NCI-H2107 (cell line): ENCODE measurements at places on chromosomes 1 and 21.

DNA sequence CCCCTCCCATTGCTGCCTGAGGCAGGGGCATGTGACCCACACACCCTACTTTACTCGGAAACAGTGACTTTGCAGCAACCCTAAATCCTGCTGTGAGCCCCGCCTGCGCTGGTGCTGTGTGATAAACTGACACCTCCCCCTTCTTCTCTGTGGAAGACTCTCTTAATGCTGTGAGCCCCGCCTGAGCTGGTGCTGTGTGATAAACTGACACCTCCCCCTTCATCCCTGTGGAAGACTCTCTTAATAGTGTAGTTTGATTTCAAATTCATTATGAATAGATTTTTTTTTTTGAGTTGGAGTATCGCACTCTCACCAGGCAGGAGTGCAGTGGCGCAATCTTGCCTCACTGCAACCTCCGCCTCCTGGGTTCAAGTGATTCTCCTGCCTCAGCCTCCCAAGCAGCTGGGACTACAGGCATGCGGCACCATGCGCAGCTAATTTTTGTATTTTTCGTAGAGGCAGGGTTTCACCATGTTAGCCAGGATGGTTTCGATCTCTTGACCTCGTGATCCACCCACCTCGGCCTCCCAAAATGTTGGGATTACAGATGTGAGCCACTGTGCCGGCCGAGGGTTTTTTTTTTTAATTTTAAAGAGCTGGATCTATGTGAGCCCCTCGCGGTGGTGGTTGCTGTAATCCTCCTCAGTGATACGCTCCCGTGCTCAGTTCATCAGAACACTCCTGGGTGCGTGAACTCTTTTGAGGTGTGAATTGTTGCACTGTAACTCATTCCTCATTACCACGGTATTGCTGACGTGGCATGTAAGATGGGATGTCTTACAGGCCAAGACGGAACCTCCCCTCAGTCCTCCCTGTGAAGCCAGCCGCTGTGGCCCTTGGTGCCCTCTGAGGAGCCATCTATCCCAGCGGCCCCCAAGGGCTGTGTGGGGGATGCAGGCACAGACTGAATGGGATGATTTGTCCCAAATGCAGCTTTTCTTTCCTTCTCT lies 60.3 kb downstream of the GALNT2 start:
- no peak for DNase-seq

DNA sequence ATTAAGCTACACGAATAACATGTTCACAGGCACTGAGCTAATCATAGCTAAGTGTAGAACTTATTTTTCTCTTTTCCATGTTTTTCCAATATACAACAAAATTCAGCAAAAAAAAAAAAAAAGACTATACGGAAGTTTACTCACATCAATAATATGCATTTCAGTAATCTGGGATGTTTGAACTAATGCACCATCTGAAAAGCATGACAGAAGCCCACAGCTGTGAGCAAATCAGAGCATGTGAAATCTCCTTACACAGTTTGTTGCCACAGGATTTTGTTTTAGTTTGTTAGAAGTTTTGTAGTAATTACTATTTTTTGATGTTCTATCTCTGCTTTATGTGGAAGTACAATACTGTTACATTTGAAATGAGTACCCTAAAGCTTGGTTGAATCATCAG lies 1051.7 kb downstream of the TTLL7 start:
- no peak for DNase-seq

GRCh38 chr1:244674446-244674845 lies 21.5 kb downstream of the DESI2 start:
- no peak for DNase-seq

DNA sequence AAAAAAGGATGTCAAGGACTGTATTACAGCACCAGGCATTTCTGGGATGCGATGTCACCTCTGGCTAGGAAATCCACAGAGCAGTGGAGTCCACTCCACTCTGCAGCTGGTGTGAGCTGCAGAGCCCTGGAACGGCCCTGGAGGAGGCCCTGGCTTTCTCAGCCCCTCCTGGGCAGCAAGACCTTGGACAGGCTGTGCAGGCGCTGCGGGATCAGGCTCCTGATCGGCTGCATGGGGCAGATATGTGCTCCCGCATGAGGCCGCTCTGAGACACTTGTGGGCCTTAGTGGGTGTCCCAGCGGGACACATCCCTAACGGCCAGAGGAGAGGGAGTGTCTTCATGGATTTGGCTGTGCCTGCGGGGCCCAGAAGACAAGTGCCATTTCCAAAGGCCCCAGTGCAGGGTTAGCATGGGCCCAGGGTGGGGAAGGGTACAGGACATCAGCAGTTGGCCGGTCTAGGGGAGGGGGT lies 6.2 kb downstream of the DNMT3L start:
- DNase-seq: no peak

DNA sequence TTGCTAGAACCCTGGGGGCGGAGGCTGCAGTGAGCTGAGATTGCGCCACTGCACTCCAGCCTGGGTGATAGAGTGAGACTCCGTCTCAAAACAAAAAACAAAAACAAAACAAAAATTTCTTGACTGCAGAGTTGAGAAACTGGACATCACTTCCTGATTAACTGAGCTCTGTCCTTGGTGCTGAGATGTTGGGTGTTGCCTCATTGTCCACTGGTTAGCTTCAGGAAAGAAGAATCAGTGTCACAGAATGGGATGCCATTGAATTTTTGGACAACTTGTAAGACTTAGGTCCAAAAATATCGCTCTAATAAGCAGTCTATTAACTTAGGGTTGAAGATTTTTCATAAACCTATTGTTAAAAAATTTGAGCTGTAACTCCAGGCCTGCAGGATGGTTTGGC lies 23.8 kb upstream of the KCNA10 start:
- DNase-seq: no peak

GRCh38 chr1:66239834-66240233 lies 294.1 kb upstream of the SGIP1 start:
- DNase-seq: no peak

GRCh38 chr1:192104852-192105251 lies 53.4 kb upstream of the RGS18 start:
- DNase-seq: no peak

- DNase-seq: no peak
These were observed 28.3 kb upstream of the PCBP3 start for GRCh38 chr21:45615145-45615711.

DNA sequence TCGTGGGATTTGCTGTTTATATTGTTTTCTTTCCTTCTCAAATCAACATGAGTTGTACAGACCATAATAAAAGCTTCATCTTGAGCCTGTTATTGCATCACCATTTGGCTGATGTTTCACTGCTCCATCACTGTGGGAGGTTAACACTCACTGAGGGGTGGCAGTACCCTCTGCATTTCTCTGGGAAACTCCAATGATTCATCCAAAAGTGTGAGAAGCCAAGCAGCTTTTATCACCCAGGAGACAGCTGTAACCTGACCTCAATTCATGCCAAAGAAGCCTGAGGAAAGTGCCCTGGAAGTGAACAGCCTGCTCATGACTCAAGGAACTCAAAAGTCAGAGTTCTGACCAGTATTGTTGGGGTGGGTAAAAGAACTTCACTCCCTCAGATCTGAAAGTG lies 84.1 kb downstream of the GPR88 start:
- DNase-seq: no peak

DNA sequence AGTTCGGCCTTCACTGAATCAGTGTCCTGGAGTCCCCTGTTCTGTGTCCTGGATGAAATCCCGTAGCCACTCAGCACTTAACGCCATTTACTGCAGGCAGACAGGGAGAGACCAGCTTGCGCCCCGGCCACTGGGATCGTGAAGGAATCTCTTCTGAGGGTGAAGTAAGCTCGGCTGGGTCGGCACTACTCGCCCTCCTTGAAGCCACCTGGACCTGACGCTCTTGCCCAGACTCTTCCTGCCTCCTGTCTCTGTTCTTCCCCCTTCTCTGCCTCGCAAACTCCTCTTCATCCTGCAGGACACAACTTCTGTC lies 99.9 kb upstream of the ZBTB40 start:
- DNase-seq: no peak

DNA sequence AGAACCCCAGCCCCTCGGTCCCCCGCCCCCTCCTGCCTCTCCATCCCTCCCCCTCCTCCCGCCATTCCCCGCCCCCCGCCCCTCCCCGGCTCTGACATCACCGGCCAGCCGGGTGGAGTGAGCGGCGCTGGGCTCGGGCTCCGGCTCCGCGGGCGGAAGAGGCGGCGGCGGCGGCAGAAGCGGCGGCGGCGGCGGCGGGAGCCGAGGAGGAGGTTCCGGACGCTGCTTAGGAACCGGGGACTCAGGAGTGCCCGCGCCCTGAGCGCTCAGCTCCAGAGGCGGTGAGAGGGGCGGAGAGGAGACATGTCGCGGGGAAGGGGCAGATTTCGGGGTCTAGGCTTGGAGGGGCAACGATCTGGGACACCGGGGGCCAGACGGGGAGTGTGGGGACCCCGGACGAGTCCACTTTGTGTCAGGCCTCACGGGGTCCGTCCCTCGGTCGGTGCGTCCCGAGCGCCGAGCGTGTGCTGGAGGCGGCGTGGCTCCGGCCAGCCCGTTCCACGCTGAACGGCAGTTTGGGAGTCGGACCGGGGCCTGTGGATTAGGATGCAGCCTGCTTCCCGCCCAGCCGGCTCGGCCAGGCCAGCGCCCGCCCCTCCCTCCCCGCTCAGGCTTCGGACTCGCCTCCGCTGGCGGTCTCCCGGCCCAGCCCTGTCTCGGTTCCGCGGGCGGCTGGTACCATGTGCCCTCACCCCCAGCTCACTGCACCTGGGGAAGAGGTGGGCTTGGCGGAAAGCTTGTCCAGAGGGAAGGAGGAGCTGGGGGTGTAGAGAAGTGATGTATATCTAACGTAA lies at the start of gene PEA15:
Gene PEA15 (plus strand): TSS at position 143 of the 794 bp plus-strand sequence. CDS start 6,161 bp downstream, outside the sequence.
- DNase-seq: peak; percentile 61

GRCh38 chr1:4044967-4045366 lies 144.9 kb upstream of the C1orf174 start:
- no peak for DNase-seq

DNA sequence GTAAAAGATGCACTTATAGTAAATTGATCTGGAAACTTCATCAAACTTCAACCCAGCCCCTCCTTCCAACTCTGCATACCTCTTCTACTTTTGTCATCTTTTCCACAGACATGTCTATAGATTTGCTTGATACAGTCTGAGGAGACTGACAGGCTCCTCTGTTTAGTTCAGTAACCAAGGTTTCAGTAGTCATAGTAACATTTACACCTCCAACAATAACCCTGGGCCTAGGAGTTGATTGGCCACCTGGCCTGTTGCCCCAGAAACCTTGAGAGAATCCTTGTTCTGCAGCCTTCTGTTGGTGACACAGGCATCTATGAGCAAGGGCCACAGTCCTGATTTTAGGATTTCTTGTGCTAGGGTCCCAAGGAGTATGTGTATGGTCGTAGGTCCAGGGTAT lies at the start of gene CFAP141:
Gene CFAP141 (minus strand): TSS at position 138 of the 400 bp plus-strand sequence. CDS start 26 bp downstream, at position 112.
- DNase-seq: no peak

DNA sequence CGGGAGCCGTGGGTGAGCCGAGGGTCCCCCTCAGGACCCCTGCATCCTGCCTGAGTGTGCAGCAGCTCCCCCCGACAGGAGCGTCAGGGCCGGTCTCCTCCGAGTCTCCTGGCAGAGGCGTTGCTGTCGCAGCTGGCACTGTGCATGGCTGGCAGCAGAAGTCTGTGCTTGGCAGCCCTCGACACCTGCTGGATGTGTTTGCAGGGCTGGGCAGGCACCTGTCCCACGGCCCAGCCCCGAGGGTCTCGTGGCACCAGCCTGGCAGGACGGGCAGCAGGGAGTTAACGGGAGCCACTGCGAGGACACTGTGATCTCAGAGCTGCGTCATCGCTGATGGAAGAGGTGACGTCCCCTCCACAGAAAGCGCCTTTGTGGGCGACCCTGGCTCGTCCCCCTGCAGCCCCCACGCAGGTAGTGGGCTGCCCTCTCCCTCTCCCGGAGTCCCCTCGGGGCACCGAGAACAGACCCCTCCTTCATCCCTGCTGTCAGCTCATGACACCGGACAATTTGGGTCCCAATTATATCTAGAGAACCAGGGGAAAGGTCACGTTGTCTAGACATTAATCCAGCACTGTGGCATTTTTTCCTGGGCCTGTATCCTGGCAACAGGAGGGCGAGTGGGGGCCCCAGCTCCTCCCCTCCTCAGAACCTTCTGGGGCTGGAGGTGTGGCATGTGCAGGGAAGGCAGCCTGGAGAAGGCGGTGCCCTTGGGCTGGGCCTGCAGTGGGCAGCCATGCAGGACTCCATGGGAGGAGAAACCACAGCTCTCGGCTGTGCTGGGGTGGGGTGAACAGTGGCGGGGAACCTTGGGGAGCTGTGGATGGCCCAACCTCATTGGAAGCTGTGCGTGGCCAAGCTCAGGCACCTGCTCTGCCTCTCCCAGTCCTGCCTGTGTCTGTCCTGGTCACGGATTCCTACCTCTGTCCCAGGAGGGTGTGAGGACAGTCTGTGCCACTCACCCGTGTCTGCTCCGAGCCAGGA lies 15.4 kb downstream of the COL18A1 start:
- no peak for DNase-seq

DNA sequence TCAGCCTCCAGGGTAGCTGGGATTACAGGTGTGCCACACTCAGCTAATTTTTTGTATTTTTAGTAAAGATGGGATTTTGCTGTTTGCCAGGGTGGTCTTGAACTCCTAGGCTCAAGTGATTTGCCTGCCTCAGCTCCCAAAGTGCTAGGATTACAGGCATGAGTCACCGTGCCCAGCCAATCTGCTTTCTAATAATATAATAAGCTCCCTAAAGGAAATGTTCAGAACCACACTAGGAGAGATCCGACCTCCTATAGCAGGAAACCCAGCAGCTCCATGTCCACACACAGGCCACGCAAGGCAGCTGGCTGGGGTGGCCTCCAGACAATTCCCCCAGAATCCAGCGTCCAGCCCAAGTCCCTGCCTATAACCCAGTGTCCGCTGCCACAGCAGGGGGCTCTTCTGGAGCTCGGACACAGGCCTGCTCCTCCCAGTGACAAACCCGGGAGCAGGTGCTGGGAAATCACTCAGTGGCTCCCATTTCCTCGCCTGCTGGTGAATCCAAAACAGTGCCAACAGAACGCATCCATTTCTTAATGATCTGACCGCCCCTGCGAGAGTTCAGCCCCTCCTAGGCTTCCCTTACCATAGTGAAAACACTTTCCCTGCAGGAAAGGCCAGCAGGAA lies 7.5 kb downstream of the RIPK4 start:
- no peak for DNase-seq

DNA sequence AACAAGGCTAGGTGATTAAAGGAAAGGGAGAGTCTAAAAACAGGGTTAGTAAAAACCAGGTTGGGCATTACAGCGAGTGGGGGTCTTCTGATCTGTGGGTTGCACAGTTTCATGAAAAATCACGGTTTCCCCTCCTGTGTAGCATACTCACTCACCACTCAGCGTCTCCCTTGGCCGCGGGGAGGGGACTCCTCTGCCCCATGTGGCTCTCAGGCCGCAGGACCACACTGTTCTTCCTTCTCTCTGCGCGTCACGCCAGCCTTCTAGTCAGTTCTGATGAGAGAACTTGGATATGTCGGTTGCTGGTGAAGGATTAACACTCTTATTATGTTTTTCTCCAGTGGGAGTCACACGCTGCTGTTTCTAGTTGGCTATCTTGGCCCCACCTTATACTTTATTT lies 254.6 kb upstream of the LRRC7 start:
- DNase-seq: no peak

- no peak for DNase-seq
These were observed 6.1 kb downstream of the STX6 start for GRCh38 chr1:181016563-181016962.

DNA sequence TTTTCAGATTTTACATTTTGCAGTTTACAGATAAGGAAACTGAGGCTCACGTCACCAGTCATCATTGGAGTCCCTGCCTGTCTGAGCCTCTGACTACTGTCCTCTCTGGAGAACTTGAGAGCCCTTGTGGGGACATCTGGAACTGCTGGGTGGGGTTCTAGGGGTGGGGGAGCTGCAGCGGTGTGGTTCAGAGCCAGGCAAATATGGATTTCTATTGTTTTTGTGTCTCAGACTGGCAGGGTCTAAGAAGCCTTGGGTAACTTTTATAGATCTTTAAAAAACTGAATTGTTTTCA lies 46.9 kb downstream of the IER5 start:
- DNase-seq: no peak

- DNase-seq: no peak
These were observed 13.8 kb downstream of the NPHP4 start for GRCh38 chr1:5978452-5978851.
